ENCODE measurements at places on chromosomes 3 and 15.

DNA sequence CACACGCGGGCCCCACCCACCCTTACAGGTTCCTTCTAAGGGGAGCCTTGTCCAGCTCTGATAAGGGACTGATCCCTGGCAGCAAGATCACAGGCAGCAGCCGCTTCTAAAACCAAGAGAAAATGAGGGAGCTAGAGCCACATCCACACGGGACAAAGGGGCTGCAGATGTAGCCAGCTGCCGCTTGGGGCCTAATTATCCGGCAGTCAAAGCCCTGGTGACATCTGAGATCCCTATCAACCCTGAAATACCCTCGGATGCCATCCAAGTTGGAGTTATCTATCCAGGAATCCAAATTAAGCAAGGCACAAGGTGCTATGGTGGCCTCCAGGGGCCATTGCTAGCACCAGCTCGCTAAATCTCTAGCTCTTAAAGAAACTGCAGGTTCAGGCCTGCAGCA is 248.3 kb downstream of the VPS13C start:
- DNase-seq, result no peak

GRCh38 chr15:25477816-25478215 is 39.0 kb upstream of the UBE3A start:
- DNase-seq, result no peak

- no peak for DNase-seq
These were observed 474.3 kb downstream of the RSL24D1 start for GRCh38 chr15:54722342-54722986.

DNA sequence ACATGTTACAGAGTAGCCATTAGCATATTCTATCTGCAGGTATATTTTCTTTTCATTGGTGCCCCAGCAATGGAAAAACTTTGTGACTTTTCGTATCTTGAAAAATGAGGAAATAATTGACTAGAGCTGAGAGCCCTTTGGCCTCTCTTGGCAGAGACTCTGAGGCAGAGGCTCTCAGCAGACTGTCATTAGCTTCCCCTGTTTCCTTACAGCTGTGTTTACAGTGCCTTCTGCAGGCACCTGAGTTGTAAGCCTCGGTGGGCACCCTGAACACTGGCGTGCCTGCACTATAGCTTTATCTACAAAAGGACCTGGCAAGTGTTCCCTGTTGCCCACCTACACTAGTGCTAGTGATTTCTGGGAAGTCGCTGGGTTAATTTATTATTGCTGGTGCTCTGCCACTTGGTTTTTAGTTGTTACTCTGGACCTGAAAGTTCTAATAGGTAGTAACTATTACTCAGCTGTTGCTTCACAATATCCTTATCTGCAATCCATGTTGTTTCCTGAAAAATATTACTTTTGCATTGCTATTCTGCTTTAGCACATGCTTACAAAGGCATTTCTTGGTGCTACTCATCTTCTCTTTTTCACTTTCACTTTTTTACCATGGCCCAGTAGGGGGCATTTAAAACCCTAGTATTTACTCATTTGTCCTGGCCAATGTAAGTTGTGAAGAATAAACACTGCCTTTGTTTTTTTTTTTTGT is 7.8 kb upstream of the GPR171 start:
- DNase-seq, result no peak

DNA sequence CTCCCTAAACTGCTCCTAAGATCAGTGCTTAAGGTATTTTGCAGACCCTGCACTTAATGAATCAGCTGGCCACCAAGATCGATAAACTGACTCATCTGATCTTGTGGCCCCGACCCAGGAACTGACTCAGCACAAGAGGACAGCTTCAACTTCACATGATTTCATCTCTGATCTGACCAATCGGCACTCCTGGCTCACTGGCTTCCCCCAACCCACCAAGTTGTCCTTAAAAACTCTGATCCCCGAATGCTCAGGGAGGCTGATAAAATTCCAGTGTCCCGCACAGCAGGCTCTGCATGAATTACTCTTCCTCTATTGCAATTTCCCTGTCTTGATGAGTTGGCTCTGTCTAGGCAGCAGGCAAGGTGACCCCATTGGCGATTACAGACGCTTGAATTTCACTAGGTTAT is 13.5 kb downstream of the HTR3E start:
- DNase-seq, result no peak

DNA sequence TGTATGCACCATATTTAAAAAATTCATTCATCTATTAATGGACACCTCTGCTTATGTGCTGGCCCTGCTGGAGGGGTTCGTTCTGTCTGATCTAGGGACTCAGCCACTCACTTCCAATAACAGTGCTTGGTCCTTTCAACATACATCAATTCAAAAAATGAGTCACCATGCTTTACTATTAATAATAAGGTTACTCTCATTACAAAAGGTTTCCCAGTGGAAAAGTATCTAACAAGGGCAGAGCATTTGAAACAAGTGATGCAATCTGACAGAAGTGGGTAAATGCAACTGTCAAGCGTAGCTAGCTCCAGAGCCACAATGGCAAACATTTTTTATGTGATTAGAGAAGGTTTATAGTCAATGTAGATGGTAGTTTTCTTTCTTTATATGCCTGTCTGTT is 67.9 kb upstream of the TNIK start:
- DNase-seq, result no peak

- no peak for DNase-seq
These were observed 62.2 kb downstream of the PFN2 start for GRCh38 chr3:149908424-149908957.

DNA sequence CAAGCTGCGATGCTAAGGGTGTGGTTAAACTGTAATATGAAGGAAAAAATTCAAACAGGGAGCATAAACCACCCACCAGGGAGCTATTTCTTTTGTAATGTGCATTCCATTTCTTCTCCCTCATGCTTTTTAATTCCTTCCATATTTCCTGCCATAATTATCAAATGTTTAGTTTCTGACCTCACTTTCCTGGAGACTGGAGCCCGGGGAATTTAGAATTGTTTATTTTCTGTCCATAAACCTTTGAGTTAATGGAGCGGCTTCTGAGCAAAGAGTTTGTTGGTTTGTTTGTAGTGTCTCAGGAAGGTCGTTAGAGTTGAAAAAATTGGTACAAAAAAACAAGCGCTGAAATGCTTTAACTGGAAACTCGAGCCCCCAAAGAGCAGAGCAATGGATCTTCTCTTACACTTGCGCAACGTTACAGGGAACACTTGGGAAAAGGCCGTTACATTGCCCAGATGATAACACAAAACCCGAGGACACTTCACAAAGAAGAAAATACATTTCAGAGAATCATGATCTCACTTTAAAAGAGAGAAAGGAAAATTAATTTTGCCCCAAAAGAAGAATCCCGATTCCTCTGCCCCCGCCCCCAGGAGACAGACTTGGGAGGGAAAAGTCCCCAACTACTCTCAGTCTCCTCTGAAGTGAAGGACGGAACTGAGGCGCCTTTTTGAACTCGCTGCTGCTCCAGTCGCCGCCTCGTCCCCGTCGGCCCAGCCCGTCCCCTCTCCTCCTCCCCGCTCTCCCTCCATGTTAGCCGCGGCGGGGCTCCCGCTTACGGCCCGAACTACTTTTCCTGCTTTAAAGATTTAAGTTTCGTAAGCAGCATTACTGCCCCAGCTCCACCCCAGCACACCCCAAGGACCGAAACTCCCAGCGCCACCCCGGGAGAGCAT is 842 bp downstream of the FSTL1 start:
- DNase-seq, result no peak

- peak; percentile 33 for DNase-seq
These were observed 2.7 kb downstream of the ADAMTS7 start for GRCh38 chr15:78808550-78808949.

GRCh38 chr3:48584836-48585235 is 10.3 kb downstream of the COL7A1 start:
- DNase-seq, result no peak

DNA sequence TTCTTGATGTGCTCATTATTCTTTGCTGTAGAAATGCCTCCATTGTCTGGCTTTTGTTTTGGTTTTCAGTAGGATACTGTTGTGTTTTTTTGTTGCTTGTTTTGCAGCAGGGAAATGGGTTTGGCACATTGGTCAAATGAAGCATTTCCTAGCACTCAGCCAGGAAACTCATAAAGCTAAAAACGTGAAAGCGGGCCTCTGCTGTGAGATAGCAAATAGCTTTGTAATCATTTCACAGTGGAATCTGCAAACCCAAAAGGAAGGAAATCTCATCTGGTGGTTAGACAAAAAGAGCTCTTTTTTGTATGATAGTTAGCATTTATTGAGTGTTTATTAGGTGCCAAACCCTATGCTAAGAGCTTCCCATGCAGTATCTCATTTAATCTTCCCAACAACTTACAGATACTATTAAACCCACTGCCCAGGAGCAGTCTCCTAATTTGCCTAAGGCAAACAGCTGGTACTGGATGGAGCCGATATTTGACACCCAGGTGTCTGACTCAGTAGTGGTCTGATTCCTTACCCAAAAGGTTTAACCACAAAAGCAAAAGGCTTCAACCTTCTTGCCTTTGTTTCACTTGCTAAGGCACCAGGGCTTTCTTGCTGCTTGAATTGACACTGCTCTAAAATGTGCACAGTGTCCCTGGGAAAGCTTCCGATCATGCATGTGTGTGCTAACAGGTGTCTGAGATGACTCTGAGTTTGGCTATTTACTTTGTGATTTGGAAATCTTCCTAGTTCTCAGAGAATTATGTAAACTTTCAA is 527.9 kb upstream of the MDFIC2 start:
- no peak for DNase-seq

DNA sequence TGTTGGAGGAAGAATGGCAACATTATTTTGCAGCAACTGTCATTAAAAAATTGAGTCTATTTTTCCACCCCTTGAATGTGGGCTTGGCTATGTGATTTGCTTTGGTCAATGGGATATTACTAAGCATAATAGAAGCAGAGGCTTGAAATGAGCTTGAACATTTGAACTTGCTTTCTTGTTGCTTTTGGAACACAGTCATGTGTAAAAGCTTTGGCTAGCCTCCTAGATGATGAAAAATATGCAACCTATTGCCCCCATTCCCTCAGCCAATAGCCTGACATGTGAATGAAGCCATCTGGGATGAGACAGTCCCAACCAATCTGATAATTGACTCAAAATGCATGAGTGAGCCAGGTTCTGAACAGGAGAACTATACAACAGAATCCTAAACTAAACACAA is 78.4 kb downstream of the PLSCR2 start:
- no peak for DNase-seq

GRCh38 chr15:63797901-63798300 is 35.8 kb downstream of the HERC1 start:
- no peak for DNase-seq

- no peak for DNase-seq
These were observed 79.6 kb downstream of the DHX36 start for GRCh38 chr3:154244644-154245043.

GRCh38 chr3:136294176-136294575 is 44.0 kb downstream of the PCCB start:
- no peak for DNase-seq

DNA sequence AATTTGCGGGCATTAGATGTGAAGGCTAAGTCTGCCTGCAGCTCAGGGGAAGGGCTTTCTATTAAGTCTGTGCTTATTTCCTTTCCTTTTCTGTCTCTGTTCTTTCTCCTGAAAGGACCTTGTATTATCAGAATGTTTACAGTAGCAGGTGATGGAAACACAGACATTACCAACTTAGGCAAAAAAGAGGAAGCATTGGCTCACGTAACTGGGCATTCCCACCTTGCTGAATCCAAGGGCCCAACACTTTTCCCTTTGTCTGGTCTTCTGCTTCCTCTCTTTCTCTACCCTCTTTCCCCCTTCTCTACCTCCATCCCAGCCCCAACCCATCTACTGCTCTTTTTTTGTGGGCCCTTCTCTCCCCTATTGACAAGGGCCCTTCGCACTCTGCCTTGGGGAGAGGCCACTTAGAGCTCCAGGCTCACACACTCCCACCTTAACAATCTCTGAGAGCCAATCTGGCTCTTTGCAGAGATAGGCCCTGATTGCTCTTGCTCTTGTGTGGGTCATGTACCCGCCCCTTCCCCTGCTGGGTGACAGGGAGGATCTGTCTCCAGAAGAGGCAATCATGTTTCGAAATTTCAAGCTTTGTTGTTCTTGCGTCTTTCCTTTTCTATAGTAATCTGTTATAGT is 35.0 kb downstream of the ACAA1 start:
- DNase-seq, result no peak

DNA sequence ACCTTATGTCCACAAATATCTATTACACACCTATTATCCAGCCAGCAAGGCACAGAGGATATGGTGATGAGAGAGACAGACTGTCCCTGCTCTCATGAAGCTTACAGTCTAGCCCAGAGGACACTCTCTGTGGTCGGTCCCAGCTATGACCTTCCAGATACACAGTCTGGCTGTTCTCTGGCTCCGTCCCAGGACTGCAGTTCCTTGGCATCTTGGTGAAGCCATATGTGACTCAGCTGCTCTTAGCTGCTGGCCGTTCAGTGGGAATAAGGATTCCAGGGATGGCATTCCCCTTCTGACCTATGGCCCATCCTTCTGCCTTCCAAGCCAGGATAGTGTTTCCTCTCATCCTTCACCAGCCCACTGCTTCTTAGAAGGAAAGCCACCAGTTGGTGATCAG is 30.8 kb downstream of the MEX3B start:
- DNase-seq, result no peak

DNA sequence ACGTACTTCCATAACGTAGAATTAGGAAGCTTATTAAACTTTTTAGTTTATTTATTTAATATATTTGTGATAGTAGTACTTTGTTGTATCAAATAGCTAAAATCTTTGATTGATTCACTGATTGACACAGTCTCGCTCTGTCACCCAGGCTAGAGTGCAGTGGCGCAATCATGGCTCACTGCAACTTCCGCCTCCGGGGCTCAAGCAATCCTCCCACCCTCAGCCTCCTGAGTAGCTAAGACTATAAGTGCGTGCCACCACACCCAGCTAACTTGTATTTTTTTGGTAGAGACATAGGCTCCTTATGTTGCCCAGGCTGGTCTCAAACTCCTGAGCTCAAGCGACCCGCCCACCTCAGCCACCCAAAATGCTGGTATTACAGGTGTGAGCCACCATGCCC is 5.7 kb downstream of the APH1B start:
- DNase-seq, result no peak

GRCh38 chr15:90174140-90174875 is 26.8 kb upstream of the SEMA4B start:
- DNase-seq, result no peak
